ENCODE measurements at places on chromosomes 7 and 10. TPM values are rescaled to one million over a fixed set of nuclear protein-coding genes. Genes with fewer than 3 reads are reported as not detected.

GRCh38 chr10:106679314-106679713, 485.2 kb downstream of the SORCS1 start:
- no peaks in the 10 kb centered on the region for H3K27me3 ChIP-seq
- no peaks in the 10 kb centered on the region for H3K4me1 ChIP-seq
- no peak overlapping the region for H3K4me3 ChIP-seq
- H3K36me3 ChIP-seq = no peaks in the 10 kb centered on the region
- no peak for DNase-seq

GRCh38 chr10:52443419-52444388, 129.6 kb downstream of the DKK1 start:
- H3K36me3 ChIP-seq = no peaks in the 10 kb centered on the region
- peaks cover 14% of the 10 kb centered on the region for H3K4me1 ChIP-seq
- no peaks in the 10 kb centered on the region for H3K27me3 ChIP-seq
- H3K27ac ChIP-seq = peak overlapping the region; percentile 84

DNA sequence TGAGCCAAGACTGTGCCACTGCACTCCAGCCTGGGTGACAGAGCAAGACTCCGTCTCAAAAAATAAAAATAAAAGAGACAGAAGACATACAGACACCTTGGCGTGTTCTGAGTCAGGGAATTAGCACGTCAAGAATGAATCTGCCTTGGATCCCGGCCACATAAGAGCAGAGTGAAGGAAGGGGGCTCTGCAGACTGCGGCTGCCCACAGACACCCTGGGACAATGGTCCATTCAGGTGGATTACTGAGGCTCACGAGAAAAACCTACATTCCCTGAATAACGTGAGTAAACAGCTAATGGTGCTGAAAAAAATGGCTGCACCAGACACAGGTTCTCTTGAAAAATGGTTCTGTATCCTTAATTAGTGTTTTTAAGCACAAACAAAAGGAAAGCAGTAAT, 100.1 kb upstream of the FGFR2 start:
- peaks cover 21% of the 10 kb centered on the region for H3K4me1 ChIP-seq
- no peak overlapping the region for H3K4me3 ChIP-seq
- no peak overlapping the region for H3K27ac ChIP-seq
- DNase-seq = peak; percentile 39
- H3K27me3 ChIP-seq = no peaks in the 10 kb centered on the region

- no peaks in the 10 kb centered on the region for H3K4me1 ChIP-seq
- no peak overlapping the region for H3K4me3 ChIP-seq
- no peak overlapping the region for H3K27ac ChIP-seq
These were observed 111.1 kb downstream of the EBF3 start for GRCh38 chr10:129852829-129853561.

Gene TMEM213
- total RNA-seq = not detected

Gene IFIT1B
- not detected for total RNA-seq

Gene TACC2
- total RNA-seq = 16.5 TPM

All from astrocyte (in vitro differentiated cells and primary cell).